ENCODE measurements at places on chromosomes 13 and 19.

GRCh38 chr13:32252812-32253438, 62.2 kb downstream of the ZAR1L start:
- DNase-seq: no peak

DNA sequence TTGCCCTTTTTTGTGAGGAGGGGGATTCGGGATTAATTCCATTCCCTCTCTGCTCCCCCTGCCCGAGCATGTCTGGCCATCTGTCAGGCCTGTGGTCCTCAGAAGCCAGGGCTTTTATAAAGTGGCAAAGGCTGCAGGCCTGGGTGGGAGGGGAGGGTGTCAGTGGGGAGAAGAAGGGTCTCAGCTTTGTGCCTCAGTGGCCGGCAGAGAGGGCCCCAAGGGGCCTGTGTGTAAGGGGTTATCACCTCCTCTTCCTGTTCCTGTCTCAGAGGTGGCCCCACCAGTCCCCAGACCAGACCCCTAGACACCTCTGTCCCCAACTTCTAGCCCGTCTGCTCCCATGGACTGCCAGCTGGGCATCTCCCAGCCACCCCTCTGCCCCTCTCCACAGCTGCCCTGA, 3.4 kb upstream of the NUMBL start:
- DNase-seq: no peak

DNA sequence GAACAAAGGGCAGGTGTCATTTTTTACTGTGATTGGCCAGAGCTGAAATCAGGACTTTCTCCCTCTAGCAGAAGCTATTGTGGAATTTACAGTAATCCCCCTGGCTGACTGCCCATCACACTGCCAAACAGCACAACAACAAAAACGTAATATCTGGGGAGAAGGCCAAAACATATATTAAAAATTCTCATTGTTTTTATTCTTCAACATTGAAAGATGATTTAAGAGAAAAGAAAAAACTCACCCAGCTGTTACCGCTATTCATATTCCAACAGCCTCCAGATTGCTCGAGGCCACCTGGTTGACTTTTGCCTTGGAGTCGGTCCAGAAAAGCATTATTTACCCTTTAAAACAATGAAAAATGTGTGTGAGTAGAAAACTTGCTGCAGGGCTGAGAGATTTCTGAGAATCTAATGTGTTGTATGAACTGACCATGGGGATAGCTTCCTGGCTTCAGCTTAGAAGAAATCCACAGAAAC, 97.2 kb downstream of the EPSTI1 start:
- peak; percentile 64 for DNase-seq

- DNase-seq: no peak
Measured at GRCh38 chr13:25933520-25933919, 118.3 kb downstream of the SHISA2 start.

GRCh38 chr19:6766357-6767080, 716 bp downstream of the SH2D3A start:
- no peak for DNase-seq

DNA sequence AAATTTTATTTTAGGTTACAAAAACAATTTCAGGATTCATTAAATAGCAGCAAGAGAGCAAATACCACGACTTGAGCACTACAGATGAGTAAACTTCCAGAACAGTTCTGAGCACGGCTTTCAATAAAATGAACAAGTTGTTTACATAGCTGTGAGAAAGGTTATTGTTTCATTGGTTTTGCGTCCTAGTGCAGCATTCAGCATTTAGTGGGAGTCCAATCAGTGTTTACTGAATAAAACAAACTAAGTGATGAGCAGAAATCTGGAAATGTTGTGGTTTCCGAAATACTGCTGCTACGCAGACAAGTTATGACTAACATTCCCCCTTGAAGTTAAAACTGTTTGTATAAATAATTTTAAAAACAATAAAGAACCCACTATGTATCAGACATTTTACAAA, 251.5 kb upstream of the STARD13 start:
- DNase-seq: no peak

- DNase-seq: no peak
Measured at GRCh38 chr19:15715642-15716041, 12.2 kb upstream of the OR10H2 start.

DNA sequence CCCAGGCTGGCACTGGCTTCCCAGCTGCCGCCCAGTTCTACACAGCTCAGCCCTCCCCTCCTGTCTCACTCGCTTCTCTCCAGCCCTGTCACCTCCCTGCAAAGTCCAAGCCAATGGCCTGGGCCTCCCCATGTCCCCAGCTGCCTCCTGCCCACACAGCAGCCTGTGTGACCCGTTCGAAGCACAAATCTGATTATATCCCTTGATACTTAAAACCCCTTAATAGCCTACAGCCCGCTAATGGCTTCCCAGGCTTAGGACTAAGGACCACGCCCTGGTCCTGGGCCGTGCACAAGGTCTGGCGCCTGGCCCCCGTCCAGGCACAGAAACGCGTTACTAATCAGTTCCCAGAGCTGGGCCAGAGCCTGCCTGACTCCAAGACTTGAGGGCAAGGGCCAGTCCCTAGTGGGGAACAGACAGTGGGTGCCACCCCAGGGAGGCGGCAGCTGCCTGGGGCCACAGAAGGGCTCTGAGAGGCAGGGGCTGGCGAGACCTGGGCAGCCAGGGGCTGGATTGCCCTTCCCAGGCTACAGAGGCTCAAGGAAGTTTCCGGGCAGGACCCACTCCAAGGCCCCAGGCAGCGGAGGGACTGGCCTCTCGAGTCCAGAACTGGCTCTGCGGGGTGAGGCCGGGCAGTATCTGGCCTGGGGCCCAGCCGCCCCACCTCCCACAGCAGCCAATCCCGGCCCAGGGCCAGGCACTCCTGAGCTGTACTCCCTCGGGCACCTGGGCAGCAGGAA, 10.4 kb downstream of the XAB2 start:
- DNase-seq: no peak

GRCh38 chr19:58170860-58171259, 12.0 kb upstream of the ZNF274 start:
- no peak for DNase-seq

GRCh38 chr19:2246801-2247361, 2.2 kb upstream of the AMH start:
- no peak for DNase-seq

All from NCI-H1105 (cell line).